Thymus (tissue), 14 donors: ENCODE measurements at places on chromosomes 16 and 17. TPM values are rescaled to one million over a fixed set of nuclear protein-coding genes. Genes with fewer than 3 reads are reported as not detected.

Gene PSKH1
- total RNA-seq: 8.8 TPM

Gene CD7
- total RNA-seq: 67.9 TPM

DNA sequence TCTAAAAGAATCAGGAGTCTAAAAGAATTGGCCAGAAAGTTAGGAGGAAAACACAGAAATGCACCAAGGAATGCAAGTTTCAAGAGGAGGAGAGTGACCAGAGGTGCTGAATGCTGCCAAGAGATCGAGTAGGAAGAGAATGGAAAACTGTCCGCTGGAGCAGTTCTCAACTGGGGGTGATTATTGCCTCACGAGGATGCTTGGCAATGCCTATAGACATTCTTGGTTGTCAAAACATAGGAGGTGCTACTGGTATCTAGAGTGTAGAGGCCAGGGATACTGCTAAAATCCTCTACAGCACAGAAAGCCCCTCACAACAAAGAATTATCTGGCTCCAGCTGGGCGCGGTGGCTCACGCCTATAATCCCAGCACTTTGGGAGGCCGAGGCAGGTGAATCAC is 82.1 kb upstream of the NOL11 start:
- DNase-seq: no peak

DNA sequence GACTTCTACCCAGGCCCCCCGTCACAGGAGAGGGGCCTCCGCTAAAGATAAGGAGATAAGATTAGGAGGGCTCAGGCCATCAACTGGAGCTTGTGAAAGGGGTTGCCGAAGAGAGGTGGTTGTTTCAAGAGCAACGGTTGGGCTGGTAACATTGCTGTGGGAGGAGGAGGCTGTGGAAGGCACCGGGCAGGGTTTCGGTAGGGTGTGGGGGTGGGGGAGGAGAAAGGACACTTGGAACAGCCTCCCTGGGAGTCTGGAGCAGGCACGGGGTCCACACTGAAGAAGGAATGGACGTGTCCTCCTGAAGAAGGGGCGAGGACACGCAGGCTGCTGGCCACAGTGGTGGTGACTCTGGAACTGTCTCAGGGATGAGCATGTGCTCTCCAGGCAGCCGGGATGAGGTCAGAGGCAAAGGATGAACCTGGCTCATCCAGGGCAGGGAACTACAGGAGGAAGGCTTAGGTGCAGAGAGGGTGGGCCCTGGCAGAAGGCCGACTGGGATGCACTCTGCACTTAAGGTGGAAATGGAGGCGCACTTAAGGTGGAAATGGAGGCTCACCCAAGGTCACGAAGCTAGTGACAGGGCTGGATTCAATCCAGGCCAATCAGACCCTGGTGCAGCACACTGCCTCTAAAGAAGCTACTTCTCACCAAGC is 1.2 kb upstream of the EPX start:
- DNase-seq: no peak

DNA sequence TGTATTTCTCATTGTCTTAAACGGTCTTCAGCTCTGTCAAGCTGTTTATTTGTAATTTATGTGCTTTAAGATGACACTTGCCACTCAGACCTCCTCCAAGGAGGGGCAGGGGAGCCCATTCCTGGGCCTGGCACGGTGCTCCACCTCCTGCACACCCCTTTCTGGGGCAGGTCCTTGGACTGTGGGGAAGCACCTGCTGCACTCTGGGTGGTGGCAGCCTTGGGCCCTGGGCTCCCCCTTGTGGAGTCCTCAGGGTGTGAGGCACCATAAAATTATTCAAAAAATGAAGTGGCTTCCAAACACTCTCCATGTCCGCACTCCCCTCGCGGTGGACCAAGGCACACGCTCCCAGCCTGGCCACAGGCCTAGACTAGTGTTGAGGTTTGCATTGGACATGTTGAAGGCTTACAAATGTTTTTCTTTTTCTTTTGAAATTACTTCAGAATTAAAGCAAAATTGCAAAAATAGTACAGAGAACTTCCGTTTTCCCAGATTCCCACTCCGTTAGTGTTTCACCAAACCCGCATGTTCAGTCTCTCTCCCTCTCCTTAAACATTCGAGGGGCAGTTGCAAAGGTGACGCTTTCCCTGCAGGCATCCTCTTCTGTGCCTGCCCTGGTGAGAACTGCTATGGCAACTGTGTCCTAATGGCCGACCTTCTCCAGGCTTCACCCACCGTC is 32.4 kb downstream of the FOXK2 start:
- peak; percentile 82 for DNase-seq

GRCh38 chr17:73746314-73747073 is 102.2 kb upstream of the SDK2 start:
- no peak for DNase-seq

DNA sequence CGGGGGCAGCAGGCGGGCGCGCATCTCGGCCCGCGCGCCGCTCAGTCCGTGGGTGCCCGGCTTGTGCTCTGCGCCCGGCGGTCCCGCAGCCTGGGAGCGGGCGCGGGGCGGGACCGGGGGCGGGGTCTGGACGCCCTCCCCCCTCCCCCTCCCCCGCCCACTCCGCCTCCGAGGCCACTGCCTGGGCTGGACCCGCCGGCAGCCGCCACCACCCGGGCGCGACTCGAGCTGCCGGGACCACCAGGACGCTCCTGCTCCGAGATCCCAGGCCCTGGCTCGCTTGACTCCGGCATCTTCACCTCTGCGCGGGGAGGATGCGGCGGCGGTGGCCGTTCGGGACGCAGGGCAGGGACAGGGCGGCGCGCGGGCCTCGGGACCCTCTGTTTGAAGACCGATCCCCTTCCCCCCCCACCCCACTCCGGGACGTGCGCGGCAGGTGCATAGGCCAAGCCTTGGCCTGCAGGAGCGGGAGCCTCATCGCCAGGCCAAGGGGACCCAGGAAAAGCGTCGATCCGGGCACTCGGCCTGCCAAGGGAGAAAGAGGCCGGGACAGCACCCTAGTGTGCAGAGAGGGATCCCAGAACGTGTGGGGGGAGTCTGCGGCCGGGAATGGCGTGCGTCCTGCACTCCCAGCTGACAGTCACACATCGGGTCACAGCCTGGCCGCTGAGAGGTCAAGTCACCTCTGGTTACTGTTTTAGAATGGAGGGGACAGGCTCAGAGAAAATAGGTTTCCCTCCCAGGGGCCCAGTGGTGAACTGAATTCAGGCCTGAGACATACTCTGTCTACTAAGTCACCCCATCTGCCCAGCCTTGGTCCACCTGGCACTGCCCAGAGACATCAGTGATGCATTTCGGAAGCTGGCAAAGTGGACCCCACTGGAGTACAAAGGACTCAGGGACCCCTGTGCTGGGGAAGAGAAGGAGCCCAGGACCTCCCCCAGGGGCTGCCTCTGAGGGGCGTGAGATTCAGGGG is at the start of gene HS3ST6:
HS3ST6 (minus strand) TSS at position 65 of the 976 bp plus-strand sequence. CDS start 92 bp downstream, outside the sequence.
- DNase-seq: no peak

DNA sequence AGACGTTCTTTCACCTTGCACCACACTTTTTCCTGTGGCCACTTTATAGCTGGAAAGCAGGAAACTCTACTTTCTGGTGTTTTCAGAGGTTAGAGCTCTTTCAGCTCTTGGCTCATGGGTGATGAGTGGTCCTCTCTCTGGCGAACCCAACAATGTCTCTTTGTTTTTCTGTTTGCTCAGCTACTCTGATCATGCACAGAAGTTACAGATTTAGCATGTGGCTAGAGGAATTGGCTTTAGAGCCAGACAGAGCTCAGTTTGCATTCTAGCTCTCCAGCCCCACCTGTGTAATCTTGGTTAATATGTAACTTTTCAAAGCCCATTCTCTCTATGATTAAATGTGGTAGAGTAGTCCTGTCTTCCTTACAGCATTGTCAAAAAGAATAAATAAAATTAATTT is 225.2 kb downstream of the HAPSTR1 start:
- no peak for DNase-seq

GRCh38 chr16:86012221-86012620 is 113.3 kb downstream of the IRF8 start:
- no peak for DNase-seq
